ENCODE measurements at places on chromosomes 2 and 18. TPM values are rescaled to one million over a fixed set of nuclear protein-coding genes. Genes with fewer than 3 reads are reported as not detected.

The TMEM17 gene
- not detected for total RNA-seq

The UGT1A10 gene
- total RNA-seq, result not detected

The TSPYL6 gene
- not detected for total RNA-seq

The LIMS4 gene
- 0.67 TPM for total RNA-seq

The CTAGE1 gene
- not detected for total RNA-seq

The ANKRD62 gene
- not detected for total RNA-seq

The STK39 gene
- total RNA-seq, result 28.4 TPM

The CHN1 gene
- total RNA-seq, result 0.55 TPM

The PRSS56 gene
- total RNA-seq, result not detected

The NYAP2 gene
- not detected for total RNA-seq
